LoVo (cell line): ENCODE measurements at places on chromosomes 3 and 15.
A peak's percentile ranks its signal among the peaks of the same experiment; 100 is the strongest.

GRCh38 chr15:71043373-71043772, 71.9 kb upstream of the THSD4 start:
- DNase-seq = peak; percentile 37

GRCh38 chr3:71487418-71487817, 96.1 kb downstream of the FOXP1 start:
- no peak for DNase-seq

GRCh38 chr3:63076357-63076756, 201.1 kb upstream of the CADPS start:
- no peak for DNase-seq

DNA sequence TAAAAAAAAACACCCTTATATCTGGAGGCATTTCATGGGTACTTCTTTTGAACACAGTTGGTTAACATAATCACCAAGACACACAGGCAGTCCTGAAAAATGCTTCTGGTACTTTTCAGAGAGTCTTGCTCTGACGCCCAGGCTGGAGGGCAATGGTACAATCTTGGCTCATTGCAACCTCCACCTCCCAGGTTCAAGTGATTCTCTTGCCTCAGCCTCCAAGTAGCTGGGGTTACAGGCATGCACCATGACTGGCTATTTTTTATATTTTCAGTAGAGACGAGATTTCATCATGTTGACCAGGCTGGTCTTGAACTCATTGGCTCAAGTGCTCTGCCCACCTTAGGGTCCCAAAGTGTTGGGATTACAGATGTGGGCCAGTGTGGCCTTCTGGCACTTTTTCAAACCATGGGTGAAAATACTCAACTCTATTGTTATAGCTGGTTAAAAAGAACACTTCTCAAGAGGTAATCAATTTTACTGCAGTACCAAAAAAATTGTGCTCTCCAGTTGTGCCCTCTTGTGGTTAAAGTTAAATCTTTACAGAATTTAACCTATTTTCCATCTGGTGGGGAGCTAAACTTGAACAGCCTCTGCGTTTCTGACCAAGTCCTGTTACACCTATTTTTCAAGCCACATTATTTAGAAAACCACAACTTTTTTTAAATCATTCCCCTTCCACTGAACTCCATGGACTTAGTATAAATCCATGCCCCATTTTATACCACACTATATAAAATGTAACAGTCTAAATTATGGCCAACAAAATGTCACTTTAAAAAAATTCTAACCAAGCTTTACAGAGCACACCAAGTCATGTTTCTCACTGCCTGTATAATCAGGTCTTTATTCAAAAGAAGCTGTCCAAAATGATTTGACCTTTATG, 1.2 kb upstream of the SNAPC5 start:
- peak; percentile 47 for DNase-seq

DNA sequence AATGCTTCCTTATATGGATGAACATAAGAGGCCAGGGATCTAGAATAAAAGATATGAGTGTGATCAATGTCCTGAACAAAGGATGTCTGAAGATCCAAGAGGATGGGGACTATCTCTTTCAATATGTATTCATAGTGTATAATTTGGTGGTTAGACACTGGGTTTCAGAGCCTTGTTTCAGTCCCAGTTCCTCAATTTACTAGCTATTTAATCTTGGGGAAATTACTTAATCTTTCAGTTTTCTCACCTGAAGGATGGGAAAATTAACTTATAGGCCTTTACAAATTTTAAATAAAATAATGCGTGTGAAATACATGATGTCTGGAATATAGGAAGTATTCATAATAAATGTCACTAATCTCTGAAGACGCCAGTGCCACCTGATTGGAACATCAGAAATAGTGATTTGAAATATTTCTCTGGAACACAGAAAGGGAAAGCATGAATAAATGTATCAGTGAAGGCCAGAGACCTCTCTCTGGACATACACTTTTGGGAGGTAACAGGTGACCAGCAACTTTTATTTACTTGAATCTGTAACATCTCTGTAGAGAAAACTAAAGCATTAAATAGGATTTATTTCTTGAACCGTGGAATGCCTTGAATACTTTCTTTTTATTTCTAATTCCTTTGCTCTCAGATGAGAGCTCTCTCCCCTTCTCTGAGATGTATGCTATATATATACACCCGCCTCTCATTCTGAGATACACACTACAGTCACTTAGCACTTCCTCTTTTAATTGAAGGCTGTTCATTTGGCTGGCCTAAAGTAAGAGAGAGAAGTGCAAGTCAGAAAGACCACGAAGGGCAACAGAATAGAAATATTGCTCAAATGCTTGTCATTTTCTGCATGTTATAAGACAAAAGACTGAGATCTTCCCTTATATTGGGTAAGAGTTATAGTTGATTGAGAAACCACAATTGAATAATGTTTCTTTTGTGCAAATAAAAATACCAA, 407.1 kb downstream of the LSAMP start:
- no peak for DNase-seq

GRCh38 chr3:13324835-13325501, 95.2 kb downstream of the NUP210 start:
- no peak for DNase-seq

DNA sequence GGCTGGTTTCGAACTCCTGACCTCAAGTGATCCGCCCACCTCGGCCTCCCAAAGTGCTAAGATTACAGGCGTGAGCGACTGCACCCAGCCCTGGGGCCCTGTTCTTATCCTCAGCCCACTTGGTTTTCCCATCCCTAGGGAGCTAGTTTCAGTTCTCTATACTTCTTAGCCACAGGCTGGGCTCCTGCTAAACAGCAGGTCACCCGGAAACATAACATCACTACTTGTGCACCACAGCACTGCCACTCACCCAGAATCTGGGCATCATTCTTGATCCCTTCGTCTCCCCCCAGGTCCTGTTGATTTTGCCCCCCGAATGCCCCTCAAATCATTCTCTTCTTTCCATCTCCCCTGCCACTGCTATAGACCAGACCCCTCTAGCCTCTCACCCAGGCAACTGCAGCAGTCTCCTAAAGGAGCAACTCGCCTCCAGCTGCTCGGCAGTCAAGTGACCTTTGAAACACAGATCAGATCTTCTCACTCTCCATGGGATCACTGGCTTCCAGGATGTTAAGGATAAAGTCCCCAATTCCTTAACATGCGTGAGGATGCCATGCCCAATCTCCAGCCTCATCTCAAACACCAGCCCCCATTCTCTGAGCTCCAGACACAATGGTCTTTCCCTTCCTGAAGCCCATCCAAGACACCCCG, 5.6 kb upstream of the AP3S2 start:
- DNase-seq = no peak

DNA sequence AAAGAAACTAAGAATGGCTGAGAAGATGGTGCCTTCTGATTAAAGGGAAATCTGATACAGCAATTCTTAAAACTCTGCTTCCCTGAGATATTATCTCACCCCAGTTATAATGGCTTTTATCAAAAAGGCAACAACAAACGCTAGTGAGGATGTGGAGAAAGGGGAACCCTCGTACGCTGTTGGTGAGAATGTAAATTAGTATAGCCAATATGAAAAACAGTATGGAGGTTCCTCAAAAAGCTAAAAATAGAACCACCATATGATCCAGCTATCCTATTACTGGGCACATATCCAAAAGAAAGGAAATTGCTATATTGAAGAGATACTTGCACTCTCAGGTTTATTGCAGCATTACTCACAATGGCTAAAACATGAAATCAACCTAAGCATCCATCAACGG, 65.1 kb downstream of the GOLIM4 start:
- DNase-seq = no peak

DNA sequence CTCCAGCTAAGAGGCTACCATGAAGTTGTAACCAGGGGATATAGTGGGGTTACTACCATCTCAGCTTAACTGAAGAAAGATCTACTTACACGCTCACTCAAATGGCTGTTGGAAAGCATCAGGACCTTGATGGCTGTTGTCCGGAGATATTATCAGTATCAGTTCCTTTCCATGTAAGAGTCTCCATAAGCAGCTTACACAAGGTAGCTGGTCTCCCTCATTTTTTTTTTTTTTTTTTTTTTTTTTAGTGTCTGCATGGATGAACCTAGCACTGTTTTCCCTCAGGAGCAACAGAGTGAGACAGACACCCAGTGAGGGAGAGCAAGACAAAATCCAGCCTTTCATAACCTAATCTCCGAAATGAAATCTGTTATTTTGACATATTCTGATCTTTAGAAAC, 230.9 kb downstream of the CADM2 start:
- no peak for DNase-seq

DNA sequence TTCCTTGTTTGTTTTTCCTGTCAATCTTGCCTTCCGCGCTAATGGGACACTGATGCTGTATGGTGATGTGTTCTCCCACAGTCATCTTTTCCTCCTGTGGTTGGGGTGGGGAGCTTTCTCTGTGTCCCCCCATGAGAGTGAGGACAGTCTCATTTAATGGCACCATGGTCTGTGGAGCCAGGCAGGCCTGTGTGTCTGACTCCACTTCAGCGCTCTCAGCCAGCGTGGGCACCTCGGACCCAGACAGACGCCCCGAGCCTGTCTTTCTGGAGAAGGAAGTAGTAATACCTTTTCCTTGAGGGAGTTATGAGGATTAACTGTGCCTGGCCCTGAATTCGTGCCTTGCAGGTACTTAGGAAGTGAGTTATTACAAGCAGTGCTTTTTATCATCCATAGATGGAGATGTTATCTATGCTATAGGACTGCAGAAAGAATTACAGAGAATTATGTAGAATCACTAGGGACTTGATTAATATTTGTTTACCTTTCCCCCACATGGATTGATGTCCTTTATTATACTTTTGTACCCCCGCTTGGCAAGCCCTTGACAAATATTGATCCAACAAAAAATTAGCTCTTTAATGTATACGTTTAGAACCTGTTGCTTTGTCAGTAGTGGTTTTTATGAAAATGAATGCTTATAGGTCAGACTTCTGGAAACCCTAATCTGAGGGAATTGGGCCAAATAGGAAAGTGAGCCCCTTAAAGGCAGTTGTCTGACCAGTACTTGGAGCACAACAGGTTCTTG, 152.4 kb downstream of the PGPEP1L start:
- DNase-seq = no peak

DNA sequence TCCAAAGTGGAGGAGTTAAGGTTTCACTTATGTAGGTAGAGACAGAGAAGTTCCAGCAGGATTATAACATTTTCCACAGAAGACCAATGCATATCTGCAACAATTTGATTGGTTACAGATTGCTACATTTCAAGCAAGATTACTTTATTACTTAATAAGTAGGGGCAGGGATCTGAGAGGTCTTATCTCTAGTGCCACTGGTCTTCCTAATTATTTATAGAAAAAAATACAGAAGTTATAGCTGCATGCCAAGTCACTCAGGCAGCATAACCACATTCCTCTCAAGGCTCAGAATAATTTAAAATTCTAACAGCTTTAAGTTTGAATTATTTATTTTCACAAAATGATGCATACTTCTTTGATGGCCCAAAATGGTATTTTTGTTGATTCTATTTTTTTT, 30.5 kb downstream of the RAD54L2 start:
- no peak for DNase-seq

- no peak for DNase-seq
These were observed at the start of gene SPSB4 for GRCh38 chr3:141050576-141051442. TSS of gene SPSB4 (plus strand) at chr3:141051347. CDS start at chr3:141066105, 14,758 bp downstream.

DNA sequence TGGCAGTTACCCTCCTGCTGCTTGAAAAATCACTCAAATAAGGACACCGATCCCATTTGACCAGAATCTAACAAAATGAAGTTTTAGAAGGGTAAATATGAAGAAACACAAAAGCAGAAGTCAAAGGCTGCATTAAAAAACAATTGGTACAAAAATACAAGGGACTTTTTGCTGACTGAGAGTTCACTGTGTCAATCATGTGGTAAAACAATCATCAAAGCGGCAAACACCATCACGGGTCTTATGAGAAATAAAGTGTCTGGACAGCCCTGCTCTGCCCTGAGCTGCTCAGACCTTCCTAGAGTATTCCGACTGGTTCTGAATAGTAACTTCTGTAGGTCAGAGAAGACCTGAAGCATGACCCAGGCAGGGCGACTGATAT, 137.2 kb upstream of the RAD18 start:
- DNase-seq = no peak

DNA sequence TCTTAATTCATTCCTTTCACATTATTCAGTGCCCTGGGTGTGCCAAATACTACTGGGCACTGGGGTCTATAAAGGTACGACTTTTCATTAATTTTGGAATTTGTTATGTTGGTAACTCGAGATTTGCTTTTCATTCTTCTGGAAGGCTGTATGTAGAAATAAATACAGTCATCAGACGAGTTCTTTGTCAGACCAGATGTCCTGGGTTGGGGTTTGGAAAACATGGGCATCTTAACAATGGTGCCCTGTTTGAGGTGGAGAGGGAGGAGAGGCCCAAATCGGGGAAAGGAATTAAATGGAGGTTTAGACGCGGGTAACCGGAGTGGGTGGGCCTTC, 662 bp upstream of the GLCE start:
- no peak for DNase-seq
